ENCODE measurements at places on chromosomes 13 and 19.
A peak's percentile ranks its signal among the peaks of the same experiment; 100 is the strongest.

- peak overlapping the region; percentile 80 for H3K4me3 ChIP-seq
- no peak overlapping the region for H3K27ac ChIP-seq
- H3K36me3 ChIP-seq = no peaks in the 10 kb centered on the region
- H3K4me1 ChIP-seq = peaks cover 15% of the 10 kb centered on the region
Measured at GRCh38 chr19:20051841-20052768, 12.8 kb upstream of the ZNF682 start.

DNA sequence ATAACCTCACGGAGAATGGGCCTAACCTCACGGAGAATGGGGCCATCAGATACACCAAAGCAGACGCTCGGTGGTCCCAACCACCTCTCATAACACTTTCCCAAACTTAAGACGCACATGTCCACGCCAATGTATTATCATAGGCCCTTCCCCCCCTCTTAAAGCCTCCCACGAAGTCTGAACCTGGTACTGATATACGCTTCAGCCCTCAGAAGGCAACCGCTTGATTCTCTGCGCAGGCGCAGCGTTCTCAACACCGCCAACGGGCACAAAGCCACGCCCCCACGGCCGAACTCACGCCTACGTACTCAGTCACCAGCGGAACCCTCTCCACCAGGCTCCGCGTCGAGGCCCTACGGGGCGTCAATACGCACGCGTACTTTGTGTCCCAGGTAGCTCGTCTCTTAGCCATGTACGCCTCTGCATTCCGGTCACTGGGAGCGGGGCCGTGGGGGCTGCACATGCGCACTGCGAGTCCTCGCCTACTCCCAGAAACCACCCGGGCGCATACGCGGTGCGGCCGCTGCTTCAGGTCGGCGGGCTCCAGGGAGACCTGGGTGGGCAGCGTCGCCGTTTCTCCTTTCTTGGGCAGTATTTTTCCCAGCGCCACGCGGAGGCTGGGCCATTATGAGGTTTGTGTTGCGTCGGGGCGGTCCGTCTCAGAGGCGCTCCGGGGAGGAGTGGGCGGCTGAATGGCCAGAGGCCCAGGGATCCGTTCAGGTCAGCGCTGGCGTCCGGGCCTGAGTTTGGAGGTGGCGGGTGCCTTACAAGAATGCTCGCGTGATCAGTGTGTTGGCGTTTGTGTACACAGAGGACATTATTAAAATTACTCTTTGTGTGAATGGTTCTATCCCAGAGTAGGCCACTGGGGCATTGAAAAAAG, 25.3 kb downstream of the ZNF582 start:
- H3K27ac ChIP-seq = no peak overlapping the region
- H3K4me3 ChIP-seq = peak overlapping the region; percentile 59
- H3K4me1 ChIP-seq = 0 out of 2 replicates have a peak, but pooled peaks cover 2% of the 10 kb centered on the region
- peak; percentile 60 for DNase-seq
- H3K36me3 ChIP-seq = no peaks in the 10 kb centered on the region

DNA sequence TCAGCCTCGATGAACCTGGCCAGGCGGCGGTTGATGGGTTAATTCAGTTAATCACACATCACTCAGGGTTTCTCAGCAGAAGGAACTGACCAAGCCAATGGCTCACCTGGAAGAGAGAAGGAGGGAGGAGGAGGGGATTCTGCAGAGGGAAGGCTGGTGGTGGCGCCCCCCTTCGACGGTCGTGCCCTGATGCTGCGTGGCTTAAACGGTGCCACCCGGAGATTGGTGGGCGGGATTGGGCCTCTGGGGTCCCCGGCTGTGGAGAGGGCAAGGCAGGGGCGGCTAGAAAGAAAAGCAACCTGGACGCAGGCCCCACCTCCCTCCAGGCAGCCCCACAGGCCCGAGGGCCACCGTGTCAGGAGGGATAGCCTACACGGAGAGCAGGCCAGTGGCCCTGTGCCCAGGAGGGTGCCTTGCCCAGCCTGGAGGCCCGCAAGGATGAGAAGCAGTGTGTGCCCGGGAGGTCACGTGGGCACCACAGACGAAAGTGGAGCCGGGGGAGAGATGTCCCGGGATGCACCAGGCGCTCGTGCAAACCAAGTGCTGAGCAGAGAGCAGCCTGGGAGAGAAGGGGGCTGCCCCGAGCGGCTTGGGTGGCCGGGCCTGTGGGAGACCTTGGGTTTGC, 16.0 kb downstream of the CSNK1G2 start:
- no peaks in the 10 kb centered on the region for H3K27me3 ChIP-seq
- no peaks in the 10 kb centered on the region for H3K4me1 ChIP-seq
- H3K4me3 ChIP-seq = no peak overlapping the region
- no peak overlapping the region for H3K27ac ChIP-seq
- DNase-seq = no peak
- no peaks in the 10 kb centered on the region for H3K36me3 ChIP-seq

DNA sequence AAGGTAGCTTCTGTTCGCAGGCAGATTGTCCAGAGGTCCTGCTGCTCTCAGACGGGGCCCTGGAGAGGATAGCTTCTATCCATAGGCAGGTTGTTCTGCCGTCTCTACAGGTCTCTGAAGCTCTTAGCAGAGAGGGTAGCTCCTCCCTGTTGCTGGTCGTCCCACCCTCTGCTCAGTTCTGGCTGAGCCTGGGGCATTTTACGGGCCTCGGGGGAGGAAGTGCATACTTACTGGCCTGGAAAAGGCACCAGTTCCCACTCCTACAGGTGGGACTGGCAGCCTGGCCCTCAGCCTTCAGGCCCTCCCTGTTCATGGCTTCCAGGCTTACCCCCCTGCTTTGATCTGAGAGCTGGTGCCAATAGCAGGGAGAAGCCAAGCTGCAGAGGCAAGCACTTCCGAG, 42.3 kb downstream of the USPL1 start:
- DNase-seq = no peak
- H3K4me3 ChIP-seq = no peak overlapping the region
- H3K27me3 ChIP-seq = no peaks in the 10 kb centered on the region
- H3K36me3 ChIP-seq = peaks cover 39% of the 10 kb centered on the region

- DNase-seq = no peak
- H3K4me1 ChIP-seq = peaks cover 19% of the 10 kb centered on the region
- H3K4me3 ChIP-seq = no peak overlapping the region
- no peaks in the 10 kb centered on the region for H3K27me3 ChIP-seq
Measured at GRCh38 chr19:1356508-1356865, 27.2 kb upstream of the NDUFS7 start.

DNA sequence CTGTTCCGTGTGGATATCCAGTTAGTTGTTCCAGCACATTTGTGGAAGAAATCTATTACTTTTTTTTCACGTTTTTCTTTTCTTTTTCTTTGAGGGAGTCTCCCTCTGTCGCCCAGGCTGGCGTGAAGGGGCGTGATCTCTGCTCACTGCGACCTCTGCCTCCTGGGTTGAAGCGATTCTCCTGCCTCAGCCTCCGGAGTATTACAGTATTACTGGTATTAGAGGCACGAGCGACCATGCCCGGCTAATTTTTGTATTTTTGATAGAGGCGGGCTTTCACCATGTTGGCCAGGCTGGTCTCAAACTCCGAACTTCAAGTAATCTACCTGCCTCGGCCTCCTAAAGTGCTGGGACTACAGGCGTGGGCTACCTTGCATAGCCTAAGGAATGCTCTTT, 43.6 kb downstream of the ZNF611 start:
- H3K27ac ChIP-seq = no peak overlapping the region
- DNase-seq = no peak
- peaks cover 7% of the 10 kb centered on the region for H3K36me3 ChIP-seq
- peaks cover 37% of the 10 kb centered on the region for H3K4me1 ChIP-seq

GRCh38 chr13:40927929-40928328, 91.2 kb downstream of the ELF1 start:
- no peaks in the 10 kb centered on the region for H3K27me3 ChIP-seq
- no peak for DNase-seq
- H3K27ac ChIP-seq = no peak overlapping the region
- peaks cover 9% of the 10 kb centered on the region for H3K4me1 ChIP-seq
- peaks cover 30% of the 10 kb centered on the region for H3K36me3 ChIP-seq

DNA sequence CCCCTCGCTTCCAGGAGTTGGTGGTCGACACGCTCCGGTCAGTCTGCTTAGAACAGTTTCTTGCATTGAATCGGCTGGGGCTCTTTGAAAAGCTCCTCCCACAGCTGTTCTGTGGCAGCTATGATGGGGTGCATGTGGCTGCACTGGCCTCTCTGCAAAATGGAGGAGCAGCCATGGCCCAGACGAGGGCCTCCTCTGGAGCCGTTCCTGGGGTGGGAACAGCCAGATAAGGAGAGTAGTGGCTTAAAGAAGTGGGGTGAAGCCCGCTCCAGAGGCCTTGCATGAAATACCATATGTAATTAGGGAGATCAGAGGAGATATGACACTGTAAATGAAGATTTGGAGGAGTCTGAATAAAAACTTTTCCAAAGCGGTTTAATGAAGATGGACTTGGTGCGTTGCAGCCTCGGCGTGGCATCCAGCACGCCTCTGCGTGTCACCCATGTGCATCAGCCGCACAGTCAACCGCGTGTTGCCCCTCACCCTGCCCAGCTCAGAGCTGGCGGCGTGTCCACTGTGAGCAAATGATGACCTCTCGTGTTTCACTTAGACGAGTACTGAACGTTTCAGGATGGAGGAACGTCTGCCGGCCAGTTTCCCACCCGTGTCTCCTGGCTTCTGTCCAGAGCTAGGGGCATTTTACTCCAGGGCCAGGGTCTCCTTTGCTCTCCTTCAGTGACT, 199.2 kb downstream of the TEX29 start:
- H3K36me3 ChIP-seq = no peaks in the 10 kb centered on the region
- no peaks in the 10 kb centered on the region for H3K4me1 ChIP-seq
- H3K4me3 ChIP-seq = no peak overlapping the region
- no peaks in the 10 kb centered on the region for H3K27me3 ChIP-seq
- H3K27ac ChIP-seq = no peak overlapping the region

Measured in Karpas-422 (cell line).